ENCODE measurements at places on chromosomes 7 and 10.
A peak's percentile ranks its signal among the peaks of the same experiment; 100 is the strongest.

- DNase-seq: peak; percentile 48
Observed at GRCh38 chr10:87817609-87818504, at the start of gene ATAD1. TSS of gene ATAD1 (minus strand) at chr10:87818226. CDS start at chr10:87814599, 3,627 bp downstream.

DNA sequence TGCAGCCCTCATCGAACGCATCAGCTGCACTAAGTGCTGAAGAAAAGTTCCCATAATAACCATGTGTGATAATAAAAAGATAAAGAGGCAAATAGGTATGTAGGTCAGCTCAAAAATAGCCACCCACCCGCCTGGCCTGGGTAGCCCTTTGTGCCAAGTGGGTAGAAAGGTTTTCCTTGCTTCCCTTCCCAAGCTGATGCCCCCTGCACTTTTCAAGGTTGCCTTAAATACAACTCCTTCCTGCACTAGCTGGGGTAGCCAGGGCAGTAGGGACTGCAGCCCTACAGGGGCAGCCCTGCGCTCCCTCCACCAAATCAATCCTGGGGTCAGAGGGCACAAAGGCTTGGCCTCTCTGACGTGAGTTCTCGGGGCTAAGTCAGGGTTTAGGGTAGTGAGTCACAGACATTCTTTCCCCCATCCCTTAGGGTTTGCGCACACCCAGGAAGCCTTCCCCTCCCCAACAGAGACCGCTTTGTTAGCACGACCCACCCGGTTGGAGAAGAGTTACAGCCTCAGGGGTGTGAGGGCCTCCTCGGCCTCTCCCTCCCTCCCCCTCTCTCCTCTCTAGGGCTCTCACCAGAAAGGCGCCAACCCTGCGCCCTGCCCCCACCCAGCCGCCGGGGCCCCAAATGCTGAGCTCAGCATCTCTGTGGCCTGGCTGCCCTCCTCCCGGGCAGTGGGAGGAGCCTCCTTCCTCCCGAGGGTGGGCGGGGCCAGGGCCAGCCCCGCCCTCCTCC, 13.3 kb upstream of the DDIT4 start:
- DNase-seq: no peak

DNA sequence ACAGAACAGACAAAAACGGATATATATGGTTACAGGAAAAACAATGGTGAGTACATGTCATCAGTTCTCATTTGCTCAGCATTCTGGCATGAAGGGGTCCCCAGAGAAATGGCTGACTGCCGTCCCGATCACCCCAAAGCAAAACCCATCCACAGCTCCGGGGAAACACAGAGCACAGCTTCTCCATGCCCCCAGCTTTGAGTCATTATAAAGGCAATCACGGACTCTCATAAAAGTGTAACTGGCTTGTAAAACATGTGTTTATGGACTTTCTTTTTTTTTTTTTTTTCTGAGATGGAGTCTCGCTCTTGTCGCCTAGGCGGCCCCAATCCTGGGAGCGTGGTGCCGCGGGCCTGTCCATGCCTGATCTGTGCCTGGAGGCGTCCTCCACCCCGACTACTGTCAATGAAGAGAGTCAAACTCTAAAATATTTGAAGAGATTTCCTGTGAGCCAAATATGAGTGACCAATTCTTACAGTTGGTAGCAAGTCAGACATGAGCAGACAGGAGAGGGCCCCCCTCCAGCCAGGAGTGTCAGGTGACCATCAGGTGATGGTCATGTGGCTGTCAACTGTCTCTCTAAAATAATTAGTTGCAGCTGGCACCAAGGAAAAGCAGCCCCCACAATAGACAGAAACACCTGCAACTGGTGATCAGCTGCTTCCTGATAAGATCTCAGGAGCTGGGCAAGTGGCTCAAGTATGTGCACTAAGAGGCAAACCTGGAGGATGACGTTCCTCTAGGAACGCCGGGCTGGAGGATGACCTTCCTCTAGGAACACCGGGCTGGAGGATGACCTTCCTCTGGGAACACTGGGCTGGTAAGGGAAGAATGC, 21.7 kb upstream of the NOM1 start:
- DNase-seq: no peak

GRCh38 chr7:28755255-28755654, 202.9 kb downstream of the TRIL start:
- no peak for DNase-seq

DNA sequence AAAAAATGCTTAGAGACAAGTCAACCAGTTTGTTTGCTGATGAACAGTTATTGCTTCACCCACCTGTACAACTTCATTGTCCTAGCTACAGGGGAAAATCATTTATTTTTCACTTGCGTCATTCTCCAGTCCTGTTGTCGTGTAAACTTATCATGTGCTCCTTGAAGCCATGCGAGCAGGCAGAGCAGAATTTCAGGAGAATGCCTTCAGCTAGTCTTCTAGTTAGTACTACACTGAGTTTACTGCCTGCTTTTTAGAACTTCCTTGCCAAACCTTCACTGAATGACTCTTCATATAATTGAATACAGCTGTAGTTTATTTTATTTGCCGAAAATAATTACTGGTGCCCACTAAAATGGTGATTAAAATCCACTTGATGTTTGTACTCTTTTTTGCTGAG, 15.6 kb downstream of the RPA3 start:
- no peak for DNase-seq

- no peak for DNase-seq
Observed at GRCh38 chr10:133084491-133084890, 3.2 kb upstream of the ADGRA1 start.

- no peak for DNase-seq
Observed at GRCh38 chr7:94656658-94656924, 658 bp upstream of the SGCE start.

GRCh38 chr10:110443239-110444003, 54.3 kb upstream of the DUSP5 start:
- DNase-seq: no peak

DNA sequence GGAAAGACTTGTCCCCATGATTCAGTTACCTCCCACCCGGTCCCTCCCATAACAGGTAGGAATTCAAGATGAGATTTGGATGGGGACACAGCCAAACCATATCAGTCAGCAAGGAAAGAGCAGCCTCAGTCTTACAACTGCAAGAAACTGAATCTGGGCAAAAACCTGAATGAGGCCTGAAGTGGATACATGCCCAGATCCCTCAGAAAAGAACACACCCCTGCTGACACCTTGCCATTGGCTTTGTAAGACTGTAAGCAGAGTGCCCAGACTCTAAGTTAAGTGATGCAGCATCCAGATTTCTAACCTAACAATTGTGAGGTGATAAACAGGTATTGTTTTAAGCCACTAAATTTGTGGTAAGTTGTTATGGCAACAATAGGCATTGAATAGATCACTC, 670.8 kb downstream of the SORCS1 start:
- no peak for DNase-seq

DNA sequence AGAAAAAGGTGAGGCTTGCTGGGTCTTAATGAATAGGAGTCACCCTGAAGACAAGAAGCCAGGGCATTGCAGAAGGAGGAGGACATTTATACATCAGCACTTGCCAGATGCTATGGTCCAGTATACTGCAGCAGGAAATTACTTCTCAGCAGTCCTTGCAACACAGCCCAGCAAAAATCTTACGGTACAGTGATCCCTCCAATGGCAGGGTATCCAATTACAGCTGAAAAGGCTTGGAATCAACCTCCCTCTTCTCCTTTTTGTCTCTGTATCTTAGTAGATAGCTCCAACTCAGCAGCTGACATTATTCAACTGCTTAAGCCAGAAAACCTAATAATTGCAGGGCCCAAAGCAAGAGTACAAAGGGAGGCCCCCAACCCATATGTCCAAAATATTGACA, 128.3 kb upstream of the COBL start:
- no peak for DNase-seq

DNA sequence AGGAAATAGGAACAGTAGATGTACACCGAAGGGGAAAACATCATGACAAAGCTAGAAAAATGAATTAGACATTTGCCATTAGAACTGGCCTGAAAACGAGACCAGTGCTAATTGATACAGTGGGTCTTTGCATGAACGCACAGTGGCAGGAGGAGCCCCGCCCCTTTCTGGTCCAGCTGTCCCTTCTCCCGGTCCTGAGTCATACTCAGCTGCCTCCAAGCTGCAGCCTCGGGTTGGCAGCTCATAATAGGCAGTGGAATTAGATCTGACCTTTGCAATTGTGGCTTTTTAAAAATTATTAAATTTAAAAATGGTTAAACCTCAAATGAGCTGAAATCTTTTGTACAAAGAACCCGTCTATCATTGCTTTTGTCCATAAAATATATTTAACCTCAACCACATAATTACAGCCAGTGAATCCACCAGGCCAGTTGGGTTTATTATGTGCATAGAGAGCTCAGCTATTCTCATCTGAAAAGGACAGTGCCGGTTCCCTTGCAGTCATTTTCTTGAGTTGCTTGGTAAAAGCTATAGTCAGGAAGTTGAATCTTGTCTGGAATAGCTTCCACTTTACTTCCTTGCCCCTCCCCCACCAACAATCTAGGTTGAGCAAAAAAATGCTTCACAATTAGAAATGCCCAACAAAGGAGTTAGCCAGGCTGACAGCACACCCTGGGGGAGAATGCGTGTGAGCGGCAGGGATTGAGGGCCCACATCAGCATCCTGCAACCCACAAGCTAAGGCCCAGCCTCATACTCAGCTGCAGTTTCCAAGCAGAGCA, 147.1 kb downstream of the BUB3 start:
- no peak for DNase-seq

DNA sequence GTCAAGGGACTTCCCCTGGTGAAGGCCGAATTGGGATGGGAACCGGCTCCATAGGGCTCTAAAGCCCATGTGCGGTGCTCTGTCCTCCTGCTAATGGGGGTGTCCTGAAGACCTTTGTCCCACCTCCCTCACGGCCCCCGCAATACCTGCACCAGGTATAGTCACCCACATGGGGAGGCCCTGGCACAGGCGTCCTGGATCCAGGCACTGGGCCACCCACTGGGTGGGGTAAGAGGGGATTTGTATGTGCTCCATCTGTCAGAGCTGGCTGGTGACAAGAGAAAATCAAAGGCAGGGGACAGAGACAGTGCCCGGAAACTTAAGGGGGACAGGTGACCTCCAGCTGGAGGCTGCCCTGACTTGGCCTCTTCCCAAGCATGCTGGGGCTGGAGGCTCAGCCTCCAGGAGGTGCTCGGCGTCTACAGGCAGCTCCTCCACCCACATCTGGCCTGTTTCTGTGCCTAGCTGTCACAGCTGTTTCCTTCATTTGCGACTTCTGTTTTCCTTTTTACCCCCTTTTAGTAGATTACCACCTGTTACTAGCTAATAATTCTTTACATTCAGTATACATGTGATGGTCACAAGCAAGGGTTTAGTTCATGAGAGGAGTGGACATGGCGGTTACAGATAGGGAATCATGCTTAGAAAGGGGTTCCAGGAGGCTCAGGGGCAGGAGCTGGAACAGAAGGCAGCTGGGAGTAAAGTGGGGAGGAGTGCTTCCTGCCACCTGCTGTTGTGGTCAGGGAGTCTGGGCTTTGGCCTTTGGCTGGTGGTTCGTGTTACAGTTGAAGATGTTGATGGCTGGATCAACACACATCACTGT, 2.3 kb upstream of the CUZD1 start:
- DNase-seq: no peak

DNA sequence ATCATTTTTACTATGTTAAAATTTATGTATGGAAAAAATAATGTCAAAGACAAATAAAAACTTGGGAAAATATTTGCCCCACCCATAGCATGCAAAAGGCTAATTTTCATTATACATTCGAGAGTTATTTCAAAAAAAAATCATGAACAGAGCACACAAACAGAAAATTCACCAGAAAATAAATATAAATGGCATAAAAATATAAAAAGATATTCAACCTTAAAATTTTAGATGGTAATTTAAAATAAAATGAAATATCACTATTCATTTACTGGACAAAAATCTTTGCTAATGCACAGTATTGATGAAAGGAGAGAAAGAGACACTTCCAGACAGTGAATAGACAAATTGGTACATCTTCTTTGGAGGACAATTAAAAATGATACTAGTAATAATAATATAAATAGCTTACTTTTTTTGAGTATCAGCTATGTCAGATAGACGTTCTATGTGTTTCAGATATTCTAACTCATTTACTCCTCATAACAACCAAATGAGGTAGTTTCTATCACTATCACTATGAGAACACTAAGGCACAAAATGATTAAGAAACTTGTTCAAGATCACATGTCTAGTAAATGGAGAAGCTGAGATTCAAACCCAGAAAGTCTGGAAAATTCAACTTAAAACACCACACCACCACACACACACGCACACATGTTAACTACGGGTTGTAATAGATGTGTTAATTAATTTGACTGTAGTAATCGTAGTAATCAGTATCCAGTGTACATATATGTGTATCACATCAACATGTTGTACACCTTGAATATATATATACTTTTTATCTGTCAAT, 63.0 kb downstream of the CCDC71L start:
- no peak for DNase-seq

- no peak for DNase-seq
Observed at GRCh38 chr10:31509989-31510388, 191.0 kb downstream of the ZEB1 start.

- DNase-seq: no peak
Observed at GRCh38 chr7:81284576-81284975, 365.7 kb upstream of the SEMA3C start.

DNA sequence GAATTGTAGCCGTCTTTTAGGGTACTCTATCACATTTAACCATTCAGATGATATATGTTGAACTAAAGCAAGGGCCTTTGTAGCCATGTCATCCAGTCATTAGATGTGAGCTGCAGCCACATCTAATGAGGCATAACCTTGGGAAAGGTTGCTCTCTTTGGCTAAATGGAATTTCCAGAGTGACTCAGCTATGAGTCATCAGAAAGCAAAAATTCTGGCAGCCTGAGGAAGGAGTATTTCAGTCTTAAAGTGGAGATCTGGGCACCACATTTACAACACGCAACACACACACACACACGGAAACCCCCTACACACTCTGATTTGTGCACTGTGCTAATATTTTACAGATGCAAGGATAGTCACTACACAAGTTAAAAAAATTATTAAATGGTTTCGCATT, 176.9 kb upstream of the ZWINT start:
- DNase-seq: no peak

Measured in NCI-H1694 (cell line).